Stimulated activated CD4-positive, alpha-beta T cell treated with anti-CD3 and anti-CD28 coated beads, Interleukin-15, amount 100 ng/mL, for 1 hour (primary cell): ENCODE measurements at places on chromosomes 1 and 21.

DNA sequence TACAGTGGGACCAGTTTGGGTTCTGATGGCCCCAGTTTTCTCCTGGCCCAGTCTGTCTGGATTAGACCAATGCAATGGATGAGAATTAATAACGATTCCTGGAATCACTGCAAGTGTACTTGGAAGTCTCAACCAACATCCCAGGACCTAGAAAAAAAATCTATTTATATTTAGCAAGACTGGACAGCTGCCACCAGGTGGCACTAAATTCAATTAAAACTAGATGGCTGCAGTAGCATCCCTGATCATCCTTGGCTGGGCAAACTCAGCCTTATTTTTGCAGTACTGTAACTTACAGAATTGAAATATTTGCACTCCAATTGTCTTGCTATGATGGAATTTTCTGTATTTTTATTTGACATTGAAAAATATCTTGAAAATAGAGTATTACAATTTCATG is 165.7 kb downstream of the NCAM2 start:
- DNase-seq, result no peak

DNA sequence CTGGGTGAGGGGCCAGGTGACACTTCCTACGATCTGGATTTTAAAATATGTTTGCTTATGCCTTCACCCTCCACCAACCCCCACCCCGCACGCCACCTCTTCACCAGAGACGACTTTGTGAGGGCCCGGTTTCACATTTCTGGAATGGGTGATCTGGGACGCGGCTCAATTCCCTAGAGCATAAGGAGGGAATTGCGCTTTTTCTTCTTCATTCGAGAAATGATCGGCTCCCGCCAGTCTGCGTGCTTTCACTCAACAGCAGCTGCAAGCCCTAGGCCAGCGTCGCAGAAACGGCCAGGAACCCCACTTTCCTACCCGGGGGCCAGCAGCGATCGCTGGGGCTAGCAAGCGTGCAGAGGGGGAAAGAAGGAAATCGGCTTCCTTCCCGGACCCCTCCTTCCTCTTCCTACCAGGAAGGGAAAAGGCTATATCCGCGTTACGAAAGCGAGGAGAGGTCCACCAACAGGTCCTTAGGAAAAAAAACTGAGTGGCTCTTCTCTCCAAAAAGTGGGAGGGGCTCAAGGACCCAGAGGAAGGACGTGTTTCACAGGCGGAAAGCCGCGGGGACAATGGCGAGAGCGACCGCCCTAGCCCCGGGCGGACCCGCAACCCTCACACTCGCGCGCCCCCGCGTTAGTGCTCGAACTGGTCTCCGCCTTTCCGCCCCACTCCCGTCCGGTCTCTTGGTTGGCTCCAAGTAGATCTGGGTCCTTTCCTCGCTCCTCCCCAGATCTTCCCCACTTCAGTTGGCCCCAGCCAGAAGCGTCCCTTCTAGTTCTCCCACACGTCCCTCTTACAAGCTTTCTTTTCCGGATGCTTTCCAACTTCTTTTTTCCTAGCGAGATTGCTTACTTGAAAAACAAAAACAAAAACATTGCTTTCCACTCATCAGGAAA is 1.1 kb upstream of the ADAMTS1 start:
- DNase-seq, result no peak

- DNase-seq, result no peak
Measured at GRCh38 chr1:206430031-206430983, 40.0 kb upstream of the IKBKE start.

DNA sequence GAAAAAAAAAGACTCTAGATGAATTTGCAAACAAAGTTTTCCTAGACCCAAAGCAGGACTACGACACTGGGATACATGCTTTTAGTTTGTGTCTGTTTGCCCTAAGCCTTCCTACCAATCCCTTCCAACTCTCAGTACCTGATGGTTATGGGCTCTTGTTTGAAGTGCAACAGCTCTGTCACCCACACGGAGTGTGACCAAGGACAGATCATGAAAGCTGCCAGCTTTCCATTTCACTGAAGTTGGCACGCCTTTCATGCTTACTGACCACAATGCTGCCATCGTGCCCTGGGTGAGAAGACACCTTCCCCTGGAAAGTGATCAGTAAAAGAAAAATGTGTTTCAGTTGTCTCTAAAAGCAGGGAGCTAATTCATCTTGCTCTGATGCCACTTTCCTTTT is 312.5 kb upstream of the PTBP2 start:
- no peak for DNase-seq

DNA sequence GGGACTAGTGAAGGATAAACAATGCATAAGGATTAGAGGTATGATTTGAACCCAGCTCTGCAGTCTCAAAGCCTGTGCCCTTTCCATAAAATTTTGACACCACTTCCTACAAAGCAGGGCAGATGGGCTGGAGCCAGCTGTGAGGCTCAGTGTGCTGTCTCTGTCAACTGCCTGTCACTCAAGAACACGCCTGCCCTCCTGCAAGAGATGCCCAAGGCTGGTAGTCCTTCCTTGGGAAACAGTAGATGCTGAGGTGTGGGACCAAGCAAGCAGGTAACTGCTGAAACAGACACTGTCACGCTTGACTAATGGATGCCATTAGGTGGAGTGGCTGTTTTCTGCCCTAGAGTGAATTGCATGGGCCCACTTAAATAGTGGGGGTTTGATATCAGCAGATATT is 402.0 kb downstream of the PTPRU start:
- DNase-seq, result no peak

DNA sequence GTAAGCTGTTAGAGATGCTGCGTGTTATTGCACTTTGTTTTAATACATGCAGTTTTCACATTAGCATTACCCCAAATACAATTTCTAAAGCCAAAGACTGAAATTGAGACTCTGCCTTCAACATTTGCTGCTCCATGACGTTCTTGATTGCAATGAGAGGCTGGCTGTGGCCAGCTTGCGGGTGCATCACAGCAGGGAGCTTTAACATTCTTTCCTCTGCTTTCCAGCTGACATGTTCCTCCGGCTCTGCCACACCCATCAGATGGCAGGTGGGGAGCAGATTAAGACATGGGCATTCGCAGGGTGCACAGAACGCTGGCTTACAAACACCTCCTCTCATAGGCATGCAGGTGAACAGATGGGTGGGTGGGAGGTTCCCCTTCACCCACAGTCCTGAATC is 314.1 kb downstream of the DISC1 start:
- no peak for DNase-seq

- DNase-seq, result no peak
Measured at GRCh38 chr1:214123061-214123784, 135.4 kb downstream of the PROX1 start.

DNA sequence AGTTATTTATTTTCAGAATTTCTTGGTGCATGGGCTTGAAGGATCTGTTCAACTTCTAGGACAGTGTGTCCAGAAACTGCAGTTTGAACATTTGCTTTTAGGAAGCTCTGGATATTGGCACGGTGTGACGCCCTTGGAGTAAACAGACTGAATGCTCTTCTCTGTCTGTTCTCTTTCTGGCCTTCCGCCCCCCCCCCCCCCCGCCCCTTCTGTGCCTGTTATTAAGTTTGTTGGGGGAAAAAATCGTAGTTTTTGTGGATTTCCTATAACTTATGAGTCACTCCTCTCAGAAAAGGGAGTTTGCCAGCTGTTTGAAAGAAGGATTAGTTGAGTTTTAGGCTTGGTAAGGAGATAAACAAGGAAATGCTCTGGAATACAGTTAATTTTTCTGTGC is 1.2 kb downstream of the KCTD3 start:
- DNase-seq, result no peak

- no peak for DNase-seq
Measured at GRCh38 chr1:230975636-230976035, 3.0 kb downstream of the TTC13 start.

- no peak for DNase-seq
Measured at GRCh38 chr1:55506740-55507577, 291.8 kb upstream of the USP24 start.

DNA sequence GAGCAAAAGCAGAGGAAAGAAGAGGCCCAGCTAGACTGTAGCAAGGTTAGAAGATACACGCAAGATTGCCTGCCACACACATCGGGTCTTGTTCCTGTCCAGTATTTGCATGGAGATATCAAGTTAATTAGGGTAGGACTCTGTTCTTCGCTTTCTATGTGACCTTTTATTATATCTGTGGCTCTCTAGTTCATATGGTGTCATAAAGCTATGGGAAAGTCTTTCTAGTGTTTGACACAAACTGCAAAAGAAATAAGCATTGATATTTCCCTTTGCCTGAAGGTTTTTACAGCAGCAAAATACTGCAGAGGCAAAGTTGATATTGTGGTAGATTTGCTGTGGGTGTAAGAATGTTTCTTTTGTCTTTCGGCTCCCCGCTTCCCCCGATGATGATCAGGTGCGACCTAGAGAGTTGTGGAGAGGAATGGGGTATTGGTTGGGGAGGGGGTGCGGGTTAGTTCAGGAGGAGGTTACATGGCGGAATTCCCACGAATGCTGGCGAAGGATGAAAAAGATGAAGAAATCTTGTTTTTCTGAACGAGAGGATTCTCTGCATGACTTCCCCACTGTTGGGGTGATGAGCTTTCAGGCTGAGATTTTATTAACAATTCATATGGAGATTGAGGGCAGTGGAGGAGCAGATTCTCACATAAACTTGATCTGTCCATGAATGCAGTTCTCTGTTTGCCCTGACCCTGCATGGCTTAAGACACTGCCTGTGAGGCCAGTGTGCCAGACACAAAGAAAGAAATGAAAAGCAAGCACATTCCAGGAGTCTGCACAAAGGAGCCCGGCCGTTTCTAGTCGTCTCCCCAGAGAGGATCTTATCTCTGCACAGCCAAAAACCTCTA is 550.2 kb downstream of the USP25 start:
- no peak for DNase-seq

DNA sequence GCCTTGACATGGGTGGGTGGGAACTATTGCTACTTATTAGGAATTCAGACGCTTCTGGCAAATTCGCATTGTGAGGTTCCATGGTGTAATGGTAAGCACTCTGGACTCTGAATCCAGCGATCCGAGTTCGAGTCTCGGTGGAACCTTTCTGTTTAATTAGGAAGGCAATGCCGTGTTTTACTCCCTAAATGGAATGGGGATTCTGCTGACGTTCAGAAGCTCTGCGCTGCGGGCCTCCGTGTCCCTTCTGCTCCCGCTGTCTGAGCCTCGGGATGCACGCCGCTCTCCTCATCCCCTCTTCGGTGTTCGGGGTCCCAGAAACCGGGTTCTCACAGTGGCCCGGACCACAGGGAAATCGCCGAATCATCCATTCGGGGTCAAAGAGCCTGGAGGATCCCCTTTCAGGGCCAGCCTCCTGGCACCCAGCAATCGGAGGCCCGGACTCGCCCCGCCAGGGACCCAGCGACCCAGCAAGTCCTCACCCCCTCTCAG is 280.3 kb downstream of the FAM72C start:
- DNase-seq, result no peak

GRCh38 chr1:21873761-21874160 is 61.7 kb downstream of the LDLRAD2 start:
- no peak for DNase-seq

- no peak for DNase-seq
Measured at GRCh38 chr1:42282024-42282579, 52.9 kb downstream of the FOXJ3 start.
